ENCODE measurements at places on chromosomes 11 and 22.

DNA sequence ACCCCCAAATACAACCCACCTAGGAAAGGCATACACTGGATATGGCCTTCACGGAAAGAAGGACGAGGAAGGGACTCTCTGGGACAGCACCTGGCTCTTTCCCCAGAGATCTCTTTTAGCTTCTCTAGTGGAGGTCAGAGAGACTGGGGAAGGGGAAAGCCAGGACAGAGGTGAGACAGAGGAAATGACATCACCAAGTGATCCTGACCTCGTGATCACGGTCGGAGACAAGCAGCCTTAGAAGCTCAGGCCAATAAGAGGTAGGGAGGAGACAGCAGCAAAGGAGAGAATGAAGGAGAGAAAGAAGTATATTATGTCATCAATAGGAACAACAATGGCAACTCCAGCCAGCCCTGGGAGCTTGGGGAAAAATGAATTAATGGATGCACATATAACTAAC, 15.4 kb upstream of the TMPRSS13 start:
- no peak for DNase-seq

DNA sequence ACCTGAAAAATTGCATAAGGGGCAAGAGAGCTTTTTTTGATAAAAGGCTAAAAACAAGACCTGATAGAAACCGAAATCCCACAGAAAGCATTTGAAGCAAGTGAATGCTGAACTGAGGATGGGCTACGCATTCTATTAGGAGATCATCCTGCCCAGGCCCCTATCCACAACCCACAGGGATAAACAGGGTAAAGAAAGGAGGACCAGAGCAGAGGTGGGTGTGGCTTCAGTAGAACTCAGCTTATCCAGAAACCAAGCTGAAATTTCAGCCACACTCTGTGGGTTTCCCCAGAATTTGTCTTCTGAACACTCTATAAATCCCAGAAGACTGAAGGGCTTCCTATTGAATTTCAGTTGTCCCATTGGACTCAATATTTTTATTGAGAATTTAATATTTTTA, 195.1 kb downstream of the ETS1 start:
- DNase-seq = no peak

DNA sequence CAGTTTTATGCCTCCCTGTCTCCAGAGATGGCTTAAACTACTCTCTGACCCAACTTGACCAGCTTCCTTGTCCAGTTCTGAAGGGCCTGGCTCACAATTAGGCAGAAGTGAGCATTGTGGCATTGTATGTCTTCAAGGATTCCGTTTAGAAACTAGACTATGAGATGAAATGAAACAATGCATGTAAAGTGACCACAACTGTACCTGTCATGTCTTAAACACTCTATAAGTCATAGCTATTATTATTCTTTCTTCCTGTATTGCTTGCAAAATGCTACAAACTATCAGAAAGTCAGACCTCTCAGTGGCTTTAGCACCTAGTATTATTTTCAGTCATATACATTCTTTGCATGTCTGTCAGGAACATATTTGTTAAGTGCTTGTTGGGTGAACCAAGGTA, 127.9 kb upstream of the MTMR2 start:
- DNase-seq = no peak

DNA sequence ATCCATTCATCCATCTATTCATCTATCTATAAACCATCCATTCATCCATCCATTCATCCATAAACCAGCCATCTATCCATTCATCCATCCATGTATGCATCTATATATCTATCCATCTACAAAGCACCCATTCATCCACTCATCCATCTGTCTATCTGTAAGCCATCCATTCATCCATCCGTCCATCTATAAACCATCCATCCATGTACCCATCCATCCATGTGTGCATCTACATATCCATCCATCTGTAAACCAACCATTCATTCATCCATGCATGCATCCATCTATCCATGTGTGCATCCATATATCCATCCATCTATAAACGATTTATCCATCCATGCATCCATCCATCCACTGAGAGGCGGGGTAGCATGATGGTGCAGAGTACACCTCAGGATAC, 58.4 kb downstream of the MPPED1 start:
- DNase-seq = no peak

DNA sequence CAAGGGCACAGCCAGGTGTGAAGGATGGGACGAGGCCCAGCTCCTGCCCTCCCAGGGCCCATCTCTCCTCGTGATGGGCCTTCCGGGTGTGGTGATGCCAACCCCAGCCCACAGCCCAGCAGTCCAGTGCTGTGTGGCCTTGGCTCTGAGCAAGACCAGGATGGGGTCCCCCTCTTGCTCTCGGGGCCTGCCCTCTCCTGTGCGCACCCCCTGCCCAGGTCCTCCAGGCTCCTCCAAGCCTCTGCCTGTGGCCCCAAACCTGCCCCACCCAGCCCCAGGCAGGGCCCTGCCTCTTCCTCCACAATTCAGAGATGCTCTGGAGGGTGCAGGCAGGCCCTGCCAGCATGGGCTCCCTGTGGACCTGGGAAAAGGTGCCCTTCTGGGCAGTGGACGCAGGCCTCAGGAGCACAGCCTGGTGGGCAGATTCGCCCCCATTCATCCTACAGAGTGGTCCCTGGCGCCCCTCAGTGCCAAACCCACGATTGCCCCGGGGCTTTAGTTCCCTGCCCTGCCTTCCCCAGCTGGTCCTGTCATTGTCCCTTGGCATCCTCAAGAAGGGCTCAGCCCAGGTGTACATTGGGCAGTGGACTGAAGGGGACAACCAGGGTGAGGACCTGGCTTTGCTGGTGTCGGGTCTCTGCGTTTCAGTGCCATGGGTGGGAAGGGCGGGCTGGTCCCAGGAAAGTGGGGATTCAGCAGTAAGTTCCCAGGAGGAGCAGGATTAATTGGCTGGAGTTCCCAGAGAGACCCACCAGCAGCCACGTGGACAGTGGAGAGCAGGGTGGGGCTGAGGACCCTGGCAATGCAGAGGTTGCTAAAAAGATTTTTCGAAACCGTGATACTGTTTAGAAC, 19.8 kb downstream of the EIF1AD start:
- DNase-seq = no peak

- DNase-seq = no peak
Measured at GRCh38 chr11:100706179-100706578, 19.1 kb downstream of the ARHGAP42 start.

DNA sequence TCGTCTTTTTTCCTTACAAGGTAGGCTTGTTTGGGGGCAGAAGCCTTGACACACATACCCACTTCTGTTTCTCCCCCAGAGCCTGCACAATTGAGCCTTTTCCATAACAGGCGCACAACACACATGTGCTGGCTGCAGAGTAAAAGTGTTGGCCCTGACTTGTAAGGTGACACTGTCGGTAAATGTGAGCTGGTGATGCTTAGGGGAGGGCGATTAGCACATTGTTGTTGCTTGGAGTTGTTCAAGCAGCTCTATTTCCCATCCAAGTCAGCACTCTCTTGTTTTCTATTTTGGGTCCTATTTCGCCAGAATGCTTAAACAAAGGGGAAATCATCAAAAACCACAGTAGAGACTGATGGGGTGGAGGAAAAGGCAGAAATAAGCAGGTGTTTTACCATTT, 51.9 kb upstream of the PTPRJ start:
- no peak for DNase-seq

DNA sequence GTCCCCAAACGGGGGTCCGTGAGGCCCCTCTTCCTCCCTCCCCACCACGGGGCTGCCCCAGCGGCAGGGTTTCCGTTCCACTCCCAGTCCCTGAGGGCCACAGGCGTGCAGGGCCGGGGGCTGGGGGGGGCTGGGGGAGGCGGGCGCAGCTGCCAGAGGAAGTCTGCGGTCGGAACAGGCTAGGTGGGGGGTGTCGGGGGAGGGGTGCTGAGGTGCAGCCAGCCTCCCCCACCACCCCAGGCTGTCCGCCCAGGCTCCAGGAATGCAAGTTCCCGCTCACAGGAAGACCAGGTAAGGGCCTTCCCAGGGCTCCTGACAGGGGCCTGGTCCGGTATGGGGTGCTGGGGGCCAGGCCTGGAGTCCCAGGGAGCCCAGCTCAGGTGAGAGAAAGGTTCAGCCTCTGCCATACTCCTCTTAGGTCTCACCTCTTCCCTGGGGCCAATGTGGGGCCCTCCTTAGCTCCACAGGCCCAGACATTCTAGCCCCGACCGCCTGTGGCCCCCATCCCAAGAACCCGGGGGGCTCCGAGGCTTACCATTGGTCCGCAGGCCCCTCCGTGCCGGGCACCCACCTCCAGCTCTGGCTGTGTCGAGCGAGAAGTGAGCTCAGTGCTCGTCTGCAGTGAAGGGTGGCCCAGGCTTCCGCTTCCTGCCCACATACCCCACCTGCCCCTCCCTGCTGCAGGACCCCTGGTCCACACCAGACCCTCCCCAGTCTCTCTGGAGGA, at the start of gene PTPRCAP:
Gene PTPRCAP (minus strand): TSS at position 601 of the 727 bp plus-strand sequence. CDS start 63 bp downstream, at position 538.
- peak; percentile 64 for DNase-seq

Data from activated naive CD4-positive, alpha-beta T cell treated with anti-CD3 and anti-CD28 coated beads, Interleukin-2, amount 50 U/mL, for 16 hours (primary cell).